Stimulated activated CD4-positive, alpha-beta T cell treated with anti-CD3 and anti-CD28 coated beads, Interleukin-1b, Interleukin-23, amount 100 ng/mL, for 1 hour (primary cell): ENCODE measurements at places on chromosomes 2 and 18.

DNA sequence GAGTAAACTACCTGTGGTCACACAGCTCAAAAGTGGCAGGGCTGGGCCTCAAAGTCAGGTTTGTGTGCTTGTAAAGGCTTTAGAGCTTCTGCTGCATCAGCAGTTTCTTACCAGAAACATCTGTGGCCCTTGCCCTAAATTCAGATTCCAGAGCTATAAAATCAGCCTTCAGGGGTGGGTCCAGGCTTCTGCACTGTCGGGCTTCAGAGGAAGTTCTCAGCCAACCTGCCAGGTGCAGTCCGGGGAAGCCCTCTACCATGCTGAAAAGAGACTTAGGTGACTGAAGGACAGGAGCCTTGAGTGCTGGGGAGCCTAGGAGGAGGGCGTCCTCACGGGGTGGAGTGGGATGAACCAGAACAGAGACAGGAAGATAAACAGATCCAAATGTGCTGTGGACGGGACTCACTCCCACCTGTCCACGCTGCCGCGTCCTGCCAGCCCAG lies 69.9 kb upstream of the HS6ST1 start:
- no peak for DNase-seq

DNA sequence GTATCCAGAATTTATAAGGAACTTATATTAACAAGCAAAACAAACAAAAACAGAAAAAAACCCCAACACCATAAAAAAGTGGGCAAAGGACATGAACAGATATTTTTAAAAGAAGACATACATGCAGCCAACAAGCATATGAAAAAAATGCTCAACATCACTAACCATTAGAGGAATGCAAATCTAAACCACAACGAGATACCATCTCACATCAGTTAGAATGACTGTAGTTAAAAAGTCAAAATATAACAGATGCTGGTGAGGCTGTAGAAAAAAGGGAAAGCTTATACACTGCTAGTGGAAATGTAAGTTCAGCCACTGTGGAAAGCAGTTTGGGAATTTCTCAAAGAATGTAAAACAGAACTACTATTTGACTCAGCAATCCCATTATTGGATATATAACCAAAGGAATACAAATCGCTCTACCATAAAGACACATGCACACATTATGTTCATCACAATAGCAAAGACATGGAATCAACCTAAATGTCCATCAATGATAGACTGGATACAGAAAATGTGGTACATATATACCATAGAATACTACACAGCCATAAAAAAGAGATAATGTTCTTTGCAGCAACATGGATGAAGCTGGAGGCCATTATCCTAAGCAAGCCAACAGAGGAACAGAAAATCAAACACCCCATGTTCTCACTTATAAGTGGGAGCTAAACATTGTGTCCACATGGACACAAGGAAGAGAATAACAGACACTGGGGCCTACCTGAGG lies 25.3 kb downstream of the PREPL start:
- DNase-seq: no peak

GRCh38 chr2:157957596-157957995 lies 81.5 kb upstream of the ACVR1 start:
- no peak for DNase-seq

DNA sequence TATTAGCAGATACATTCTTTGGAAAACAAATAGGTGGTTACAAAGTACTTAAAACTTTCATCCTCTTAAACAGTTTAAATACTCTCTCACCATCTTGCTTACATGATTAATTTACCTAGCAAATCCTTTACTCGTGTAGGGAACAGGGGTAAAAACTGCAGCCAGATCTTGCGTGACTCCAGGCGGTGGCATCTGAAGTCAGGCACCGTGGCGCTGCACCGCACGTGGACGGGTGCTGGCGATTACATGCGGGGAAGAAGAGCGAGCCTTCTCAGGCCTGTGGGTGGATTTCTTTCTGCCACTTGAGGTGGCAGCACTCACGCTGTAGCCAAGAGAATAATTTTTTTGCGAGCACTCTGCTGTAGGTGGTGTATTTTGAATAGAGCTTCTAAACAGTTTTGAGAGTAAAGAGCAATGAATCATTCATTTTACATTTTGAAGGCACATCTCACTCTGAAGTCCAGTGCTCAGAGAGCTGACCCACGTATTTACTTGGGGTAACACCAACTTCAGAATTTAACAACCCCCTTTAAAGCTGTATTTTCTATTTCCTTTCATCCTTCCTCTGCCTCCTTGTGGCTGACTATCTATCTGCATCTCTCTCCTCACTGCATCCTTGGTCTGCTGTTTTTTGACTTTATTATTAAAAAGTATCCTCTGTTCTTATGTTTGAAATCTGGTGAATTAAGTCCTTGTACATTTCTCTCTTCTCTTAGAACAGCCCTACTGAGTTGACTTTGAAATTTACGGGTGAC lies 68.9 kb downstream of the EPAS1 start:
- DNase-seq: no peak

- no peak for DNase-seq
Observed at GRCh38 chr2:99346218-99346617, 9.0 kb downstream of the EIF5B start.

GRCh38 chr2:240355962-240356361 lies 79.5 kb upstream of the GPC1 start:
- no peak for DNase-seq

GRCh38 chr2:68969736-68970490 lies 4.5 kb upstream of the GKN1 start:
- DNase-seq: no peak

DNA sequence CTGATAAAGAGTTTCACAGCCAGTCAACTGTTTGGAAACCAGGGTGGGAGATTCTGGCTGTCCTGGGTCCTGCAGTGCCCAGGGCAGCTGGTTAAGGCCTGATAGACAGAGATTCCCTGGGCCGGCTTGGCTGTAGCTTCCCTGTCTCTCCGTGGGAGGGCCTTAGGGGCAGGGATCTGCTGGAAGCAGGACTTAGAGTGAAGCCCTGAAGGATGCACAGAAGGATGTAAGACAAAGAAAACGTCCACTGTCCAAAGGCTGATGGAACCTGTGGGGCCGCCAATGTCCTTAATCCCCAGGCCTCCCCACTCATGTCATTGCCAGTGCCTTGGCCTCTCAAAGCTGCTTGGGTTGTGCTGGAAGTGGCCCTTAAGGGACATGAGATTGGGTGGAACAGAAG lies 33.0 kb downstream of the MROH2A start:
- DNase-seq: no peak

DNA sequence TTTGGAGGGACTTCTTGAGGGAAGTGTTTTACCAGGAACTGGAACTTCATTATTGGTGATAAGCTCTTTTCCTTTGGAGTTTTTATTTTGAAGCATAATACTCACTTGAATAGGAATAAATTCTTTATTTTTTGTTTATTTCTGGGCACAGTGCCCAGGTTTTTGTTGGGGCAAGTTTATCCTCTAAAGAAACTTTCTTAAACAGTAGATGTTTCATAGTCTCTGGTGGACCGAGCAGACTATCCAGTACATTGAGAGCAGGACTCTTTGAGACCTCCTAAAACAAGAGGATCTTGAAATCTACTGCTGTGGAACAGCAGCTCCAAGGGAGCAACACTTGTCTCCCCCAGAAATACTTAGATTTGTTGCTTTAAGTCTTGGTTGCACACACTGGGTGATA lies 109.4 kb downstream of the PARD3B start:
- no peak for DNase-seq

DNA sequence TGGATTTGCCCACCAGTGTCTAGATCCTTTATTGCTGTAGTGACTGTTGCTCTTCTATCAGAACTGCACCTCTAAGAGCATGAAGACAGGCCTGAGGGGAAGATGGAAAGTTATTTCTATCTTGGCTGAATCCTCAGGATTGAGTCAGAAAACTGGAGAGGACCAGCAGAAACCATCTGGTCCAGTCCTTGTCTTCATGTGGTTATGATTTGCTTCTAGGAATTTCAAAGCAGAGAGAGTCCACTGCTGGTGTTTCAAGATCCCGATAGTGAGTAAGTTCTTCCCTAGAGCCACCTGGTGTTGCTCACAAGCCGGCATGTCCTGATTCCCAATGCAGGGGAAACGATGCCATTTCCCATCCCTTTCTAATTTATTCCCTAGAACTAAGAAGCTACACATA lies 84.2 kb downstream of the NCKAP5 start:
- DNase-seq: no peak

DNA sequence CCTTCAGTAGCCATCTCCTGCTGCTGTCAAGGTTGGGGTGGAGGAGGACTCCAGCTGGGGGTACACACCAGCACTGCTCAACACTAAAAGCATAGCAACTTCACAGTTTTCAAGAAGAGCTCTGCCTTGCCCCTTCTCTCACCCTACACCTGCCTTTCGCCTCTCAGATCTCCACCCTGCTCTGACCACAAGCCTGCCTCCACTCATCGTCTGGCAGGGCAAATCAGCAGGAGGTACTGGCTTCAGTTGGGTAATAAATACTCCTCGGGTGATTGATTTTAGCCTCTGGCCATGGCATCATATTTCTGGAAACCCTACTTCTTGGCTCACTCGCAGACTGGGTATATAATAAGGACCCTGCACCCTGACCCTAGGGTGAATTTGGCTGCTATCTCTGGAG lies 3.1 kb upstream of the PRKAG3 start:
- DNase-seq: no peak

DNA sequence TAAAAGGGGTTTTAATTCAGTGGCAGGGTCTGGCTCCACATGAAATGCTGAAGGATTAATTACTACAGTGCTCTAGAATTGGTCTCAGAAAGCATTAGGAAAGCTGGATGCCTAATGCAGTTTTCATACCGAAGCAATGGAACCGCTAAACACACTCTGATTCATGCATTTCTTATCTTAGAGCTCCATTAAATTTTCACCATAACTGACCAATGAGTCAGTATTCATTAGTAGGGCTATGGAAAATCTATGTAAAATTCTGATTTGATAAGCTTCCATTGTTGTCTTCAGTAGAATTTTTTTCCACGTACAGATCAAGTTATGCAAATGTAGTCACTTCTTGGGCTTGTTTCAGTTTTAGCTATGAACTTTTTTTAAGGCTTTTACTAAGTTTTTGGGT lies 359.9 kb downstream of the ARHGAP15 start:
- DNase-seq: no peak
